ENCODE measurements at places on chromosomes 4 and X. TPM values are rescaled to one million over a fixed set of nuclear protein-coding genes. Genes with fewer than 3 reads are reported as not detected.

The CCDC149 gene
- 6.9 TPM for polyA plus RNA-seq

The ADAM29 gene
- polyA plus RNA-seq, result not detected

The RASL11B gene
- 8.0 TPM for polyA plus RNA-seq

The NKX1-1 gene
- not detected for polyA plus RNA-seq

DNA sequence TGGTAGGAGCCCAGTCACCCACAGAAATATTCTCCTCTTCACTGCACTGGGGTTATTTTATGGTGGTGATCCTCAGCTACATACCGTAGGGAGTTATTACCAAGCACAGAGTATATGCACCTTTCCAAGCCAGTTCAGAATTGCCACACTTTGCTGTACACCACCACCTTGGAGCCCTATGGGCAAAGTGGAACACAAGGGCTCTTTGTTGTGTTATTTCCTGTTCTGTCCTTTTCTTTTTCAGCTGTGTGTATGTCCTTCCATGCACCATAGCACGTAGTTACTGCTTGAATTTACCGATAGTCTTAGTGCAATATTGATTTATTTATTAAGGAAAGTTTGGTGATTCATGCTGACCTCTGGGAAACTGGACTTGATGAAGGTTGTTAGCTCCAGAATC is 8.3 kb downstream of the RNF128 start:
- H3K36me3 ChIP-seq, result no peaks in the 10 kb centered on the region
- no peak overlapping the region for H3K27ac ChIP-seq
- peaks cover 9% of the 10 kb centered on the region for H3K27me3 ChIP-seq
- no peaks in the 10 kb centered on the region for H3K4me1 ChIP-seq
- no peak for DNase-seq

- H3K36me3 ChIP-seq, result no peaks in the 10 kb centered on the region
- DNase-seq, result no peak
- H3K4me1 ChIP-seq, result no peaks in the 10 kb centered on the region
- H3K27ac ChIP-seq, result no peak overlapping the region
Observed at GRCh38 chr4:36053930-36054329, 190.4 kb downstream of the ARAP2 start.

GRCh38 chr4:73446336-73446938 is 10.4 kb downstream of the AFP start:
- H3K27me3 ChIP-seq, result peaks cover 2% of the 10 kb centered on the region
- no peak for DNase-seq
- no peak overlapping the region for H3K27ac ChIP-seq
- H3K4me3 ChIP-seq, result no peak overlapping the region
- H3K4me1 ChIP-seq, result no peaks in the 10 kb centered on the region
- H3K36me3 ChIP-seq, result no peaks in the 10 kb centered on the region

- peaks cover 18% of the 10 kb centered on the region for H3K4me1 ChIP-seq
- H3K27ac ChIP-seq, result no peak overlapping the region
Observed at GRCh38 chr4:84497504-84498202, 1.4 kb downstream of the NKX6-1 start.

GRCh38 chr4:129916991-129917390 is 821.0 kb downstream of the C4orf33 start:
- H3K4me3 ChIP-seq, result no peak overlapping the region
- DNase-seq, result no peak
- H3K36me3 ChIP-seq, result no peaks in the 10 kb centered on the region
- no peaks in the 10 kb centered on the region for H3K4me1 ChIP-seq

DNA sequence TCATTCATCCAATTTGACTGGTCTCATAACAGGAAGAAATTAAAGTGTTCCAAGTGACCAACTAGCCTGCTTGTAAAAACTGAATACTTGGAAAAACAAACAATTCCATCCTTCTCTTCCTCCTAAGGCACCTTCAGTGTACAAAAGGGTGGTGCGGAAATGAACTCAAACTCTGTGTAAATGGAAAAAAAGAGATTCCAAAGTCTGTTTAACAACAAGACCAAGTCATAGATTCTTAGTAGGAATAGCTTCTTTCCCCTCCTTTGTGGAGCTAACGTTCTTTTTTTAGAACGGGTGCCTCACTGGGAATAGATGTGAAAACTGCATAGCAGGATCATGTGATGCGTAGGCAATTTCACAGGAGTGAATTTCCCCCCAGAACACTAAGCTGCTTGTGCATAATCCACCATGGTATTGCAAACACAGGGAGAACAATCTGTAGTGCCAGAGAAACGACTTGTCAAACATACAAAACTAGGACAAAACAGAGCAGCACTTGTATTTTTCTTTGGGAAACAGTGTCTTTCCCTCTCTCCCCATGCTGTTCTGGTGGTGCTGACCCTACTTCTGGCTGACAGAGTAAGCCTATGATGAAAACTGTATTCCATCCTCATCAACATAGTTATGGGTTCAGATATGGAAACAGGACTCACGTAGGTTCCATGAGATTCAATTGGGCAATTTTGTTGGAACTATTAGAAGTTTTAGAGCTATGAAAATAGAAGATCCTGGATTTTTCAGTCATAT is 13.2 kb upstream of the SOD3 start:
- H3K27ac ChIP-seq, result peak overlapping the region; percentile 42
- peaks cover 18% of the 10 kb centered on the region for H3K4me1 ChIP-seq
- H3K27me3 ChIP-seq, result no peaks in the 10 kb centered on the region
- H3K36me3 ChIP-seq, result no peaks in the 10 kb centered on the region
- DNase-seq, result no peak

DNA sequence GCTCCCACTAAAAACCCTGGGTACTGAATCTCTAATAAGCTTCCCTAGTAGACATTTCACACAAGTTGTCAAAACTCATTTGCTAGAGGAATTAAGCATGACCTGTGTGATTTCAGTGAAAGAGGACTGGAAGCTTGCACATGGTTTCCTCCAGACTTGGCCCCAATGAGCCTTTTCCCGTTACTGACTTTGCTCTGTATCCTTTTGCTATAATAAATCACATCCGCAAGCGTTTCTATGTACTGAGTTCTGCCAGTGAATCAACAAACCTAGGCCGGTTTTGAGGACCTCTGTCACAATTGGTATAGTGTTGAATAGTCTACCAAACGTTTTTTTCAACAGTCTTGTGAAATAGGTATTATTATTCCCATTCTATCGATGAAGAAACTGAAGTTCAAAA is 8.2 kb downstream of the ATP11C start:
- no peak overlapping the region for H3K27ac ChIP-seq
- no peak for DNase-seq
- H3K4me1 ChIP-seq, result no peaks in the 10 kb centered on the region
- no peaks in the 10 kb centered on the region for H3K27me3 ChIP-seq
- no peak overlapping the region for H3K4me3 ChIP-seq

DNA sequence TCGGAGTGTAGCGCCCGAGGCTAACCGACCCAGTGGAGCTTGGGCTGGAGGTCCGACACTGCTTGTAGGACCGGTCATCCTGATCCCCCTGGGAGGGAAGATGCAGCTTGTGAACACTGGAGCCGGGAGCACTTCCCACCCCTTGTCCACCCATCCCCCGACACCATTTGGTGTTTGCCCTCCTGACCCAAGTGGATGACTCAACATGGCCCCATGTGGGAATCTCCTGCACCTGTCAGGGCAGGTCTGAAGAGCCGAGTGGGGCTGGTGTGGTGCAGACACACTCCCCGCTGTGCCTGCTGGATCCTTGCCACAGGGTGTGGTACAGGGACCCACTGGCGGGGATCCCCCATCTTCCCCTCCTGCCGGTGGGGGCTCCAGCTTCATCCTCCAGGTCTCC is 90.0 kb upstream of the AFAP1 start:
- no peak for DNase-seq
- no peak overlapping the region for H3K4me3 ChIP-seq
- no peaks in the 10 kb centered on the region for H3K4me1 ChIP-seq
- no peaks in the 10 kb centered on the region for H3K36me3 ChIP-seq

Measured in heart left ventricle (tissue), 16 donors.